ENCODE measurements at places on chromosomes 2 and 18.

DNA sequence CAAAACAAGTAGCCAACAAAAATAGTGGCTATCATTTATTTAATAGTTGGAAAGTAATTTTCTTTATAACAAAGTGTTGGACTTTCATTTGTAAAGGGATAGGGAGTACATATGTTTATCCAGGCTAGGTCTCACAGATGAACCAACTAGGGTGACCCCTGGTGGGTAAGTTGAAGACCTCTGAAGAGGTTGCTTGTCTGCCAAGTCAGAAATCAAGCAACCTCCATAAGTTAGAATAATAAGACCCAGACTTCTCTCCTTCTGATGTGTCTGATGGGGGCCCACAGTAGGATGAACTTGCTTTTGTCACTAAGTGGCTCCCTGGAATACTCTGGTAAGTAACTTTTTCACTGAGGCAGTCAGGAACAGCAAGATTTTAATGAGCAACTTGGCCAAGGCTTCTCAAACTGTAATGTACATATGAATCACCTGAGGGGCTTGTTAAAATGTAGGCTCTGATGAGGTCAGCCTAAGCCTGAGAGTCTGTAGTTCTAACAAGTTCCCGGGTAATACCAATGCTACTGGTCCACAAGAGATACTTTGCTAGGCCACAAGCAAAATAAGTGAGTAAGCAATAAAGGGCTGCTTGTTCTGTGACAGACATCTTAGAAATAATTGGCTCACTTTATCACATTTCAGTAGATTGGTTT, 319.6 kb downstream of the PIK3C3 start:
- DNase-seq: no peak

GRCh38 chr18:62516242-62516641, 6.6 kb upstream of the ZCCHC2 start:
- no peak for DNase-seq

DNA sequence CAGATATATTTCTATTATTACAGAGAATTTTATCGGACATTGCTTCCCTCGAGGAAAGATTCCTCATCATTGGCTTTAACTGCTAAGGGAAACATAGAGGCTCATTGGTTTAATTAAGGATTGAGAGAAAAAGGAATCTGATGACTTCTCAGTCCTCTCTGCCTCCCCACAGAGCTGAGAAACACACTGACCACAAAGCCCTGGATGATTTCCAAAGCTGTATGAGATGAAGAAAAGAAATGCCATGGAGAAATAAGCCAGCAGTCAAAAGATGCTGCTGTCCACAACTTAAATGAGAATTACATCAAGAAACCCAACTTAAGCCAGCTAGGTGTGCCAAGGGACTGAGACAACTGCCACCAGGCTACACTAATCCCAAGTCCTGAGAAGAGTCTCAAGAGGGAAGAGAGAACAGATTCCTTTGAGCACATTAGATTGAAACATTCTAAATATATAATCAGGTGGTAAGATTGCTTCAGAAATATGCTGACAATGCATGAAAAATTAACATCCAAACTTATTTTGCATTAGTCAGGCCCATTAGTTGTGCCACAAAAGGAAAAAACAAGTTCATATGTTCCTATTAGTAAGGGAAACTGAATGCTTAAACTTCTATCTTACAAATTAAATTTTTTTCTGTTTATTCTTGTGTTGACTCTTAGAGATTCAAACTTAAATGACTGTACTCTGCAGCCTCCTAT, 308.1 kb upstream of the CYRIA start:
- no peak for DNase-seq

DNA sequence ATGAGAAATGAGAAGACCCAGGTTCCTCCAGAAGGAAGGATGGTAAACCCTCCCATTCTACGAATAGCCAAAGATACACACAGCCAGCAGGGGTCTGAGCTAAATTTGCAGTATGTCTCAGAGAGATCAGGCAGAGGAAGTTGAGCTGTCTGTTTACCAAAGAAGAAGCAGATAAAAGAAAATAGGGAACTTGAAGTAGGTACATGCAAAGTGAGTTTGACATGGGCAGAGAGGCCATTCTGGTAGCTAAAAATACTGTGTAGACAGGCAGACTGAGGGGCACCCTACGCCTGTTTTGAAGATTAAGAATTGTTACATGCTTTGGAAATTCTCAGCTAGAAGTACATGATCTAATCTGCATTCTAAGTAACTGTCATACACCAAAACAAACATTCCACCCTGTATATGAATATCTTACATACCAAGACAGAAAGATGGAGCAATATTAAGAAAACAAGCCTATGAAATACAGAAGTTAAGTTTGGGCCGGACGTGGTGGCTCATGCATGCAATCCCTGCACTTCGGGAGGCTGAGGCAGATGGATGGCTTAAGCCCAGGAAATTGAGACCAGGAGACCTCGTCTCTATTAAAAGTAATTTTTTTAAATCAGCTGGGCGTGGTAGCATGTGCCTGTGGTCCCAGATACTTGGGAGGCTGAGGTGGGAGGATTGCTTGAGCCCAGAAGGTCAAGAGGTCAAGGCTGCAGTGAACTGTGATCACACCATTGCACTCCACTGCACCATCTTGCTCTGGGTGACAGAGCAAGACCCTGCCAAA, 157.9 kb downstream of the ANKRD44 start:
- DNase-seq: no peak

- no peak for DNase-seq
Observed at GRCh38 chr2:10750610-10751009, 29.2 kb downstream of the ATP6V1C2 start.

GRCh38 chr2:239370403-239370802, 30.4 kb downstream of the HDAC4 start:
- DNase-seq: no peak

DNA sequence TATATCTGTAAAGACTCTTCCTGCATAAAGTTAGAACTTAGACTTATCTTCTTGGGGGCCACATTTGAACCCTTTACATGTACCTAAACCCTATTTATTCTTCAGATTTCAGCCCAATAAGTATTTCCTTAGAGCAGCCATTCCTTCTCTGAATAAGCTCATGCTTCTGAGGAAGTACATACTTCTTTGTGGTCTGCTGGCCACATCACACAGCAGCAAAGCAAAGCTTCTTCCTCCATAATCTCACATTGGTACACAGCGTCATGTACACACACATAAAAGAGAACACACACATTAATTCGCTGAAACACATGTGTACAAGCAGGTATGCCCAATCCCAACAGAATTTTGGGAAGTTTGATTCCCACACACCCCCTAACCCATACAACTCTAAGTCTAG, 331.0 kb downstream of the CDH2 start:
- DNase-seq: no peak

GRCh38 chr2:199543606-199544172, 86.0 kb upstream of the SATB2 start:
- no peak for DNase-seq

DNA sequence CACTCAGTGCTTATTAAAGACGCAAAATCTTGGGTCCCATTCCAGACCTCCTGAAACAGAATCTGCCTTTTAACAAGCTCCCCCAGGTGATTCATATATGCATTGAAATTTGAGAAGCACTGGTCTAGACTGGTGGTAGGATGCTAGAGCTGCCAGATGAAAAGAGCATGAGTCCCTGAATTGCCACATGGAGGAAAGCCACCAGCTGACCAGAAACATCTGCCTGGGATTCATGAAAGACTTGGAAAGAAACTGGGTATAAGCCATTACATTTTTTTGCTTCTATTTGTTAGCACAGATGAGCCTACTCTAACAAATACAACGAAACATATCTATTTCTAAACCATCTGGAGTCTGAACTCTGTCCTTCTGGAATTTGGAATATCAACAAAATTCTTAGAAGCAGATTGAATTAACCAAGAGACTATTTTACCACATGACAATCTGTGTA, 228.9 kb downstream of the RBM43 start:
- no peak for DNase-seq

DNA sequence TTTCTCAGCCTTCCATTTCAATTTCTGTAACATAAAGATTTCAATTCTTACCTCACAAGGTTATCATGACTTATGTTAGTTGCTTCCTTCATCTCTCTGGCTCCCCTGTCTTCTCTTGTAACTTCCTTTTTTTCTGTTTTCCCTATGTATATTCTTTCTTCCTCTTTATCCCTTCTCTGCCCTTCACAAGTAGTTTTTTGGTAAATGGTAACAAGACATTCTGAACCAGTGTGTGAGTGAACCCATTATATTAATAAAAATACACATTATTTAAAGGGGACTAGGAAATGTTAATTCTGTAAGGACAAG, 8.4 kb downstream of the ACSL3 start:
- no peak for DNase-seq

DNA sequence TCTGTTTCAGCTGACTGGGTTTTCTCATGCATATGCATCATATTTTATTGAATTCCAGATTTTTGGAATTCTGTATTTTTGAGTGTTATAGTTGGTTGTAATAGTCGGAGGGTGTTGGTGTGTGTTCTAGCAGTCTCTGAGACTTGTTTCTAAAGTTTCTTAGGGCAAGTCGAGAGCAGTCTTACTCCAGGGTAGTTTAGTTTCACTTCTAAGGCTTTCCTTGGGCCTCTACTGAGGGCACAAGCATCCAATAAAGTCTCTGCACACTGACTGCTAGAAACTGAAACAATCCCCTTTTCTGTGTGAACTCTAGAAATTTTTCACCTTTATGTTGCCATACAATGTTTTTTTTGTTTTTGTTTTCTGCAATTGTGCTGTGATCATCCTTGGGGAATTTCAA, 663.7 kb upstream of the LRATD1 start:
- DNase-seq: no peak

DNA sequence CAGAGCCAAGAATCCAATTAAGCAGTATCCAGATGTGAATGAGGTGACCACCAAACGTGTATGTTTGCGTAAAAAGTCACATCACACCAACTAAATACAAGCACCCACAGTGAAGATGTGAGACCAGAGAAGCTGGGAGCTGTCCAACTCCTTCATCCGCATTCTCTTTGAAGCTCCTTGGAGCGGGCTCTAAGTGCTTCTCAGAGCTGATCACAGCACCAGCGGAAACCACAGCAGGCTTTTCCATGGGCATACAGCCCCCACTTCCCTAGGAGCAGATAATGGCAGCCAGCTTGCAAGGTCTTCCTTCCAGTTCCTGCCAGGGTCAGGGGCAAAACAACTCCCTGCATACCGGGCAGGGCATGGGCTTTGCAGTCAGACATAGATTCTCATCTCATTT, 36.4 kb downstream of the REEP1 start:
- DNase-seq: no peak

- no peak for DNase-seq
Observed at GRCh38 chr18:6248017-6248416, 166.7 kb downstream of the L3MBTL4 start.

DNA sequence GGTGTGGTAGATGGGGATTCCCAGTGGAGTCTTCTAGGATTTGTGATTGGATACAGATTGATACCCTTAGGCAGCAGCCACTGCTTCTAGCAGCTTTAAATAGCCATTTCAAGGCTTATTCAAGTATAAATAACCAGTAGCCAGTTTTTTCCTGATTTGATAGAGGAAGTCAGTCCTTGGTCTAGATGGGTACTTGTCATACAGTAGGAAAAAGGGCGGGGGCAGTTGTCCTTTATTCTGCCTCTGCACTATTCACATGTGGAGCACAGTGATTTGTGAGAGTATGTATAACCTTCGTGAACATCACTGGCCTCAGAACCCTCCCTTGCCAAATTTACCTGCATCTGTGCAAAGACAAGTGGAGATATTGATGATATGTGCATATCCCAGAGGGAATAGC, 6.8 kb downstream of the PPP1CB start:
- DNase-seq: no peak

DNA sequence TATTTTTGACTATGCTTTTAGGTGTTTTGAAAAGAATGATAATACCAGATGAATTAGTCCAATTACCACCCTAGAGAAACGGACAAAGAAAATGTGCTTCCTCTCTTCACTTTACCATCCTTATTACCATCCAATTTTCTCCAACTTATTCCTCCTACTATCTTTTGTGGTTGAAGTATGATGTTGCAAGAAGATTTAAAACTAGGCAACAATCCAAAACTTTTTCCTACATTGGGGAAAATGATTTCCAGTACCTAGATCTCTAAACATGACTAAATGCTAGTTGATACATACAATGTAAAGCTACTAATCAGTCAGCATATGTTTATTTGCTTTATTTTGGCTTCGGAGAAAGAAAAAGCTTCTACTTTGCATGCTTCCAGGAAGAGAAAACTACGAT, 355.0 kb upstream of the LYPD1 start:
- DNase-seq: no peak

- no peak for DNase-seq
Observed at GRCh38 chr18:58997811-58998337, 133.2 kb downstream of the ZNF532 start.

GRCh38 chr2:100222844-100223243, 80.5 kb upstream of the AFF3 start:
- no peak for DNase-seq

DNA sequence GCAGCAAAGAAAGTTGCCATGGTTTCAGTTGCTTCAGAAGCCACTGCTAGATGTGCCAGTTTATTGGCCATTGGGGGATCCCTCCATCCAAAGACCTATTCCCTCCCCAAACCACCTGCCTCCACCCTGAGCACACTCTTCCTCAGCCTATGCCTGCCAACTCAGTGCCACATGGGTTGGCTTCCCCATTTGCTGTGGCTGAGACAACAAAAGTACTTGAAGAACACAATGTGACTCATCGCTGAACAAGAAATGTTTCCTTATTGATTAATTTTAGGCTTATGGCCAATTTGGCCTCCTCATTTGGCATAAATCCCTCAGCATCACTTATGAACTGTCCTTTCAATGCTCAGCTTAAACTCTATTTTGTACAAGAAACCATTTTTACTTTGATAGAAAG, 215.9 kb downstream of the TMEM247 start:
- no peak for DNase-seq

GRCh38 chr2:211128287-211128686, 571.9 kb downstream of the CPS1 start:
- no peak for DNase-seq

GRCh38 chr2:26095758-26096157, 61.9 kb downstream of the RAB10 start:
- DNase-seq: no peak

GRCh38 chr2:34003795-34004194, 404.7 kb upstream of the FAM98A start:
- no peak for DNase-seq

GRCh38 chr2:71798266-71799012, 345.1 kb downstream of the DYSF start:
- no peak for DNase-seq

DNA sequence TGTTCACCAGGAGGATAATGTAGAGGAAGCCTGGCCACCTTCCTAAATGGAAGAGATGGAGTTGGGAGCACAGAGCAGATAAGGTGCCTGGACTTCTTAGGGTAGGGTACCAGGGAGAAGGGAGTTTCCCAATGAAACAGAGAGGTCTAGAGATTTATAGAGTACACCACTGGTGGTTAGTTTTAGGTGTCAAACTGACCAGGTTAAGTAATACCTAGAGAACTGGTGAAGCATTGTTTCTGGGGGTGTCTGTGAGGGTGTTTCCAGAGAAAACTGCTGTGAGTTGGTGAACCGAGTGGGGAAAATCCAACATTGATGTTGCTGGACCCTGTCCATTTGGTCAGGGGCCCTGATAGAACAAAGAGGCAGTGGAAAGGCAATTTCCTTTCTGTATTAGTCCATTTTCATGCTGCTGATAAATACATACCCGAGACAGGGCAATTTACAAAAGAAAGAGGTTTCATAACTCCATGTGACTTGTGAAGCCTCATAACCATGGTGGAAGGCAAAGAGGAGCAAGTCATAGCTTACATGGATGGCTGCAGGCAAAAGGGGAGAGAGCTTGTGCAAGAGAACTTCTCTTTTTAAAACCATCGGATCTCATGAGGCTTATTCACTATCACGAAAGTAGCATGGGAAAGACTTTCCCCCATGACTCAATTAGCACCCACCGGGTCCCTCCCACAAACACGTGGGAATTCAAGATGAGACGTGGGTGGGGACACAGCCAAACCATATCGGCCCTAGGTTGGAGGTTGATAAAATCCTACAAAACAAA, 260.8 kb downstream of the CBLN2 start:
- no peak for DNase-seq

All from DMS153 (cell line).